ENCODE measurements at places on chromosomes 2 and 18.

GRCh38 chr18:24089515-24090337, 49.1 kb upstream of the CABYR start:
- no peak for DNase-seq

GRCh38 chr2:10225291-10226037, 77.2 kb upstream of the HPCAL1 start:
- no peak for DNase-seq

DNA sequence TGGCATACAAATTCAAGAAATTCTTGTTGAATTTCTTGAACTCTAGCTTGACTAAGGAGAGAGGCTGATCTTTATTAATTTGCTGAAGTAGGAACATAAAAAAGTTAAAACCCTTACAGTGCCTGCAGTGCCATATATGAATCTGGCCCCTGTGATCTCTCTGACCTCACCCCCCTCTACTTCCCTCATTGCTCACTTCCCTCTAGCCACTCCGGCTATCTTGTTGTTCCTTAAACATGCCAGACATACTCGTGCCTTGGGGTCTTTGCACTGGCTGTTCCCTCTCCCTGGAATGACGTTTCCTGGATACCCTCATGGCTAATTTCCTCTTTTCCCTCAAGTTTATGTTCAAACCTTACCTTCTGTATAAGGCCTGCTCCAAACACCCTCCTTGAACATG, 246.3 kb upstream of the SIX2 start:
- no peak for DNase-seq

- no peak for DNase-seq
Observed at GRCh38 chr2:181319286-181319685, 137.9 kb upstream of the ITGA4 start.

GRCh38 chr2:196365923-196366322, 194.5 kb upstream of the STK17B start:
- no peak for DNase-seq

- DNase-seq: no peak
Observed at GRCh38 chr2:25050128-25050527, 8.3 kb downstream of the EFR3B start.

DNA sequence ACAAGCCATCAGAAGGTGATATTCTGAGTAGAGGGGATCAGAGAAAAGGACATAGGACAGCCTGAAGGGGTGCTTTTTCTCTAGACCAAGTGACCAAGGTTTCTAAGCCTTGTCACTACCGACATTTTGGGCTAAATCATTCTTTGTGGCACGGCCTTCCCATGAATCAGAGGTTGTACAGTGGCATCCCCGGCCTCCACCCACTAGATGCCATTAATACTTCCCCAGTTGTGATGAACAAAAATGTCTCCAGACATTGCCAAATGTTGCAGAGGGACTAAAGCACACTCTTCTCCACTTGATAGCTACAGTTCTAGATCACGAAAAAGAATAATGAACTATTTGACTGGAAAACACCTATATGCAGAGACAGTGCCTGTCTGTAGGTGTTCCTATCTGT, 143.6 kb downstream of the PID1 start:
- no peak for DNase-seq

- DNase-seq: no peak
Observed at GRCh38 chr18:61464551-61465142, 131.4 kb downstream of the CDH20 start.

DNA sequence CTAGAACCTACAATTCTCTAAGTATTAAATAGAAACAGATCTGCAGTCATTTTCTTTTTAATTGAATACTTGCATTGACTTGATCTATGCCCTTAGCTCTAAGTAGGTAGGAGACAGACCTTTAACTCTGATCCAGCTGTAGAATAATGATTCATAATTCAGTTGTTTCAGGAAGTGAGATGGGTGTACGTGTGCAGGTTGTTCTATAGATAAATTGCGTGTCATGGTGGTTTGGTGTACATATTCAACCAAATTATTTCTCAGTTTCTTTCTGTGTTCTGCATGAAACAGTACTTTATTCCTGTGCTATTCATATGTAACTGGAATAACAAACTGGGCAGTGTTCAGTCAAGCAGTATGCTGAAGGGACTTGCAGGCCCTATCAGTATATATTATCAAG, 34.3 kb upstream of the CD226 start:
- DNase-seq: no peak

DNA sequence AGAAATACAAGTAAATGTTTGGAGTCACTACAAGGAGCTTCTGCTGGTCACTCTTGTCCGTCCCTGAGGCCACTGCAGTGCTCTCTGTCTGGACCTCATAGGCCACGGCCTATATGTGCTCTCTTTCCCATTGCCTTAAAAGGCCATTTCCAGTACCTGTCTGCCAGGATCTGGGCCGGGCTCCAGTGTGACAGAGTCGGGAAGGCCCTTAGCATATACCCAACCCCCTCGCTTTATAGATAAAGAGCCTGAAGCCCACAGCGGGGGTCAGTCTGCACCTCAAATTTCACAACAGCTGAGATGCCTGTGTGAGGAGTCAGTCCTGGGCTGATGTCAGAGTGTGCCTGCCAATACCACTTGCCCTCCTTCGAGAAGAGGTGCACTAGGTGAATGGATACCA, 39.9 kb downstream of the ADD2 start:
- DNase-seq: no peak

- DNase-seq: no peak
Observed at GRCh38 chr18:40404284-40404683, 1550.8 kb upstream of the PIK3C3 start.

GRCh38 chr18:23536204-23536603, 32.9 kb downstream of the RMC1 start:
- DNase-seq: no peak

GRCh38 chr2:16135913-16136310, 195.6 kb downstream of the MYCN start:
- no peak for DNase-seq

GRCh38 chr2:241232736-241233575, 44.5 kb downstream of the ANO7 start:
- DNase-seq: no peak

DNA sequence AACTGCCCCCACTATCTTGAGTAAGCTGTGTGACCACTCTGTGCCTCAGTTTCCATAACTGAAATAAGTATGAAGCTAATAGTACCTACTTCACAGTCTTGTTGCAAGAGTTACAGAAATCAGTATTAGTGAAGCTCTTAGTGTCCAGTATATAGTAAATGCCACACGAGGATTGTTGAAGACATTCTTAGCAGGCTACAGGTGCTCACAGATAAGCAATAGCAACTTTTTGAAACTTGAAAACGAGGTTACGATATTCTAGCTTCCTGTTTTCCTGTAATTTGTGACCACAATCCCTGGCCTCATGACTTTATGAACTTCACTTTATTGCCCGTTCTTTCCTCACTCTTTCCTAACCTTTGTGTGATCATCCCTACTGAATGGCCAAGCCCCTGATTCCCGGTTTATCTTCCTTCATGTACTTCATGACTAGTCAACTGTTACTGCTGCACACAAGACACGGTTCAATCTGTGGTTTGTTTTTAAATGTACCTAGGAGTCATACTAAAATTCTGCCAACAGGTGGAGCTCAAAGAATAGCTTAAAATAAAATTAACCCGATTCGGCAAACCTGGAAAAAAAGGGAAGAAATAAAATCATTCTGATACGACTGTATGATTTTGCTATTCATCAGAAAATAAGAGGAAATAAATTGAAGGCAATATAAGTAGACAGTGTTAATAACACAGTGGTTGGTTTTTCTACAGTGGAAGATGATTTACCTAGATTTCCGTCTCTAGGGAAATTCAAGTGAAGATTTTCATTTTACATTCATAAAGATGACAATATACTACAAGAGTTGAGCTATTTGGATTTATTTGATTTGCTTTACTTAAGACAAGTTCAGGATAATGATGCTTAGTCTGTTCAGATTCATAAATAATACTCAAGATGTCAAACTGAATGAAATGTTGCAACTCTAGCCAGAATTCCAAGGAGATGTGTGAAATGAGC, 38.1 kb upstream of the STAT1 start:
- DNase-seq: peak; percentile 77

- no peak for DNase-seq
Observed at GRCh38 chr18:41617647-41618046, 337.4 kb upstream of the PIK3C3 start.

GRCh38 chr2:72548081-72548764, 277.6 kb downstream of the EXOC6B start:
- no peak for DNase-seq

- DNase-seq: no peak
Observed at GRCh38 chr2:29787473-29788465, 133.6 kb downstream of the ALK start.

GRCh38 chr2:72989770-72990556, 72.6 kb downstream of the EMX1 start:
- DNase-seq: no peak

DNA sequence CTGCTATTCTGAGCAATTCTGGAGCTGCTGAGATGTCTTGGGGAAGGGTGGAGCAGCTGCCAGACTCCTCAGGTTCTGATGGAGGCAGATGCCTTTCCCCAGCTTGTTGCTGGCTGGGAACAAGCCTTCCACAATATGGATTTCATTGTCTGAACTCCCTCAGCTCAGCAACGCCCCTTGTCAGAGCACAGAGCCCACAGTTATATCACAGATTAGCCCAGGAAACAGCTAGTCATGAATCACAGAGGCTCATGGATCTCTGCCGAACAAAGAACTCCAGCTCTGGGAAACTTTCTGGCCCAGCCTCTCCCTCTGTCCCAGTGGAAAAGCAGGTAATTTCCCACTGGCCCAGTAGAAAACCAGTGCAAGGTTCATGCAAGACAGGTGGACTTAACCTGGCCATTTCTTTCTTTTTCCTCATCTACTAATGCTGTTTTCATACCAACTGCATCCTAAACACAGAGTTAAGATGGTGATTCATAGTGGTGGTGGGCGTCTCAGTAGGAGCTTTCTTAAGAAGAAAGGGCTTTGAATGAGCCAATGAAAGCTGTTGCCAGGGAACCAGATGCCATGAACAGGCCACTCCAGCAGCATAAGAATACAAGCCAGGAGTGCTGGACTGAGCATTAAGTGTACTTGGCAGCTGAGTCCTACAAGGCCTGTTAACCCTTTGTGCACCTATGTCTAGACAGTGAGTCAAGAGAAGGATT, 8.7 kb upstream of the KIAA2012 start:
- DNase-seq: no peak

DNA sequence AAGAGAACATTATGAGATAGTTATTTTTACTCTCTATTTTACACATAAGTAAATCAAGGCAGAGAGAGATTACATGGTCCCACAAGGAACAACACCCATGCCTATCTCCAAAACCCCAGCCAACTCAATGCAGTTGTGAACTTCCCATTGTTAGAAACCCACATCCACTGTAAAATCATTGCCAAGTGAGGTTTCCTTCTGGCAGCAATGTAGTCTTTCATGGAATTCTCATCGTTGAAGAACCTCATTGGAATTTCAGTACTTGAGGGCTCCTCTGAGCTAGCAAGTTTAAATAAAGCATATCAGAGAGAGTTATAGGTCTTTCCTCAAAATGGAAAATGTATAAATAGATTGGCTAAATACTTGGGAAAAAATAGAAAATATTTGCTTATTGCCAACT, 105.2 kb downstream of the RAD51AP2 start:
- no peak for DNase-seq

DNA sequence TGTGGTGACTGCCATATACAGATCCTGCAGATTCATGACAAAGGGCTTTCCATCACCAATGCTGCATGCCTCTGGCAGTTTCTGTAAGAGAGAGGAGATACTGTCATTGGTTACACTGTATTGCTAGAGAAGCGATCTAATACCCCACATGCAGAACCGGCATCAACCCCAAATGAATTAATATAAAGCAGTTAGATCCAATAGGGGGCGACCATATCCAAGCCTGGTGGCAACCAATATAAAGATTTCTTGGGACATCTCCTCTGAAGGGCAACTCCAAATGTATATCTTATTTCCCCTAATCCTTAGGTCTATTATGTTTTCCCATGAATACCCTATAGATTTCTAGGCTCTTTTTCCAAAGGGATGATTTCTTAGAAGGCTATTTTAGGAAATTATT, 17.4 kb upstream of the IHH start:
- no peak for DNase-seq

GRCh38 chr2:135164431-135164830, 112.3 kb downstream of the RAB3GAP1 start:
- DNase-seq: no peak

GRCh38 chr2:227939271-227940027, 68.0 kb downstream of the DAW1 start:
- DNase-seq: no peak

GRCh38 chr18:69985239-69985638, 37.6 kb upstream of the CD226 start:
- no peak for DNase-seq

GRCh38 chr2:196592331-196592910, 47.1 kb upstream of the CCDC150 start:
- DNase-seq: no peak

- no peak for DNase-seq
Observed at GRCh38 chr2:238817382-238817781, 30.5 kb upstream of the TWIST2 start.

DNA sequence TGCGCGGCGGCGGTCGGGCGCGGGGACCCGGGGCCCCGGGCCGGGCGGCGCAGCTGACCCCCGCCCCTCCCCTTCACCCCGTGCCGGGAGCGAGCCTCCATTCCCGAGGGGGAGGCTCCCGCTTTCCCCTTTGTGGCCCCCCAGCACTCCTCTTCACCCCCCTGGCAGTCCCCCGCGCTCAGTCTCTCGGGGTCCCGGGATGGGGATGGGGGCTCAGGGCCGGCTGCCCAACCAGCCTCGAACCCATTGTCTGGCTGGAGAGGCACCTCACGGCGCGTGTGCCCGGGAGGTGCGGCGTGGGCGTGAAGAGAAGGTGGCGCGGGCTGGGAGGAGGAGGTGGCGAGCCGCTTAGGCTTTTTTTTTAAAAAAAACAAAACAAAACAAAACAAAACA, 748 bp downstream of the FMNL2 start:
- no peak for DNase-seq

DNA sequence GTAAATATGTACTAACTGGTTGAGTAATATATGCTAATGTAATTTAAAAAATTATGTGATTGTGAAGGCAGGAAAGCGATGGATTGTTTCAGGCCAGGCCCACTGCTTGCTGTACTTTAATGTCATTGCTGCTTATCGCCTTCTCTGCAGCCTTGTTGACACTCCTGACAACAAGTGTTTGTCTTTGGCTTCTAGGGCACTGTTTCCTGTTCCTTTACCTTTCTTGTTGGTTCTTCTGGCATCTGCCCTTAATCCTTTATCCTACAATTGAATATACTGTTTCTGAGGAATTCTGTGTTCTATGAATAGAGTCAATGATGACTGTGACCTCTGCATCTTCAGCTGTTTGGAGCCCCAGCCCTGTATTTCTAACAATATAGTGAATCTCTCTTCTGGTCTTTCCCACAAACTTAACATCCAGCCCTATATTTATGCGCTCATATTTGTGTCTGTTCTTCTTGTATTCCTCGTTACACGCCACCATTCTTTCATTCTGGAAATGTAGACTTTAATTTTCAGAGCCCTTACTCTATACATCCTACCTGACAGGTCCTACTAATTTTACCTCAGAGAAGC, 17.6 kb downstream of the ACSL3 start:
- no peak for DNase-seq

- DNase-seq: no peak
Observed at GRCh38 chr2:66717218-66717905, 282.4 kb downstream of the MEIS1 start.

Data from CD4-positive, alpha-beta T cell treated with Interleukin-2 at 100 ng/mL for 4 hours (primary cell).